ENCODE measurements at places on chromosomes 12 and 14.

DNA sequence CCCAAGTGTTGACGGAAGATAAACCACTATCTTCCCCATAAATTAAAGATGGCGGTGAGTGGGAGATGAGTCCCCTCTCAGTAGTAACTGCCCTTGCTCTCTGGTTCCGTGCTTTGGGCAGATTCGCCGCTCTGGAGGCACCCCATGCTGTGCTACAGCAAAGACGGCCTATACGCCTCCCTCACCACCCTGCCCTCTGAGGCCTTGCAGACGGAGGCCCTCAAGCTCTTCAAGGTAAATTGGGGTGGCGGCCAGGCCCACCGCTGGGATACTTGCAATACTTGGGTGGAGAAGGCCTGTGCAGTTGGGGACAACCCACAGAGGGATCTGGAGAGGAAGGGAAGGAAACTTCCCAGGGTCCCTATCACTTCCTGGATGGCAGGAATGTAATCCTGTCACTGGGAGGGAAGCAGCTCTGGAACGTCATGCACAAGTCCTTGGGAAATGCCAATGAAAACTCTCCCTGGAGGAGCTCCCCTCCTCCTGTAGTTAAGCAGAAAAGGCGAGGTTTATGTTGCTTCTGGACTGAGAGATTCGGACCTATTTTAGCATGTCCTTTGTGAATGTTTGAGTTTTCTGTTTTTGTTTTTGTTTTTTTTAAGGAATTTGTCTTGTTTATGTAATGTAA, 22.8 kb downstream of the PIGH start:
- no peak for DNase-seq

- peak; percentile 5 for DNase-seq
These were observed 382.3 kb downstream of the ALG10 start for GRCh38 chr12:34404377-34405285.

DNA sequence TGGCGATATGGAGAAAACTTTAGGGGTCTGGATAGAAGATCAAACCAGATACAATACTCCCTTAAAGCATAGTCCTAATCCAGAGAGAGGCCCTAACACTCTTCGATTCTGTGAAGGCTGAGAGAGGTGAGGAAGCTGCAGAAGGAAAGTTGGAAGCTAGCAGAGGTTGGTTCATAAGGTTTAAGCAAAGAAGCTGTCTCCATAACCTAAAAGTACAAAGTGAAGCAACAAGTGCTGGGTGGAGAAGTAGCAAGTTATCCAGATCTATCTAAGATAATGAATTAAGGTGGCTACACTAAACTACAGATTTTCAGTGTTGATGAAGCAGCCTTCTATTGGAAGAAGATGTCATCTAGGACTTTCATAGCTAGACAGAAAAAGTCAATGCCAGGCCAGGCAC, 24.6 kb upstream of the MTERF2 start:
- DNase-seq: no peak

- no peak for DNase-seq
These were observed 222.1 kb downstream of the SYT1 start for GRCh38 chr12:79086541-79087296.

DNA sequence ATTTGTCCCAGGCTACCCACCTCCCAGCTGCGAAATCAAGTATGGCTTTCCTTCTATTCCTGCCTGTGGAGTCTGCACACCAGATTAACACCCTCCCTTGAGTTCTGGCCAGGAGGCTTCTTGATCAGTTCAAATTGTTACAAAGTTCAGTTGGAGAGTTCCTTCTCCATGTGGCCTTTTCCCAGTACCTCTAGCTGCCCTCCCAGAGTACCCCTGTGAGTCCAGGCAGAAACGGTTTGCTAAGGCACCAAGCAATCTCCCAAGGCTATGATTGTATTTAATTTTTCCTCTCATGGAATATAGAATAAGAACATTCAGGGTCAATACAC, 49.7 kb upstream of the ERGIC2 start:
- no peak for DNase-seq

GRCh38 chr14:46352844-46353243, 298.7 kb downstream of the RPL10L start:
- no peak for DNase-seq

DNA sequence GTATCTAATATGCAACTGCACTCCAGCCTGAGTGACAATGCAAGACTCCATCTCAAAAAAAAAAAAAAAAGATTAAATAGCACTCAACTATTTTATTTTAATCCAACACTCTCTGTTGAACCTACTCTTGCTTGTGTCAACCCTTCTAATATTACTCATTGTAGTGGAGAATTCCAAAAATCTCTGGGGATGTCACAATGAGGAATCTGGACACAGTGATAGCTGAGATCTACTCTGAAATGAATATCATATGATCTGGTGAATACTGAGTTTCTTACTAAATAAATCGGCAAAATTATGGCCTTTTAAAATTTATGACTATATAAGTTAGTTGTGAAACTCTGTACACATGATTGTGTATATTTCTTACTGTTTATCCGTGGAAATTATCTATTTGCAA, 418.2 kb downstream of the BCAT1 start:
- no peak for DNase-seq

DNA sequence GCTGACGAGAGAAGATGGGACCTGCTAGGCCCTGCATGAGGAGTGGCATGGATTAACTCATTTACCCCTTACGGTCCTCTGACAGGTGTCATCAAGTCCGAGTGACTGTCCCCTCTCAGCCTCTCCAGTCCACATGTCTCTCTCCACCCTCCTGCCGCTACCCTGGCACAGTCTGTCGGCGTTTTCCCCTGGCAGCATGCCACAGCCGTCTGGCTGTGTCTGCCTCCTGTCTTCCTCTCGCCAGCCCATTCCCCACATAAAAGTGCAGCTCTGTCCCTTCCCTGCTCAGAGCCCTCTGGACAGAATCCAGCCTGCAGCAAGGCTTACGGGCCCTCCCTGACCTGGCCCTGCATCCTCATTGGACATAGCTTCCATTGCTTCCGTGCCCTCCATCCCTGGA, 45.6 kb downstream of the UBE3B start:
- DNase-seq: no peak

DNA sequence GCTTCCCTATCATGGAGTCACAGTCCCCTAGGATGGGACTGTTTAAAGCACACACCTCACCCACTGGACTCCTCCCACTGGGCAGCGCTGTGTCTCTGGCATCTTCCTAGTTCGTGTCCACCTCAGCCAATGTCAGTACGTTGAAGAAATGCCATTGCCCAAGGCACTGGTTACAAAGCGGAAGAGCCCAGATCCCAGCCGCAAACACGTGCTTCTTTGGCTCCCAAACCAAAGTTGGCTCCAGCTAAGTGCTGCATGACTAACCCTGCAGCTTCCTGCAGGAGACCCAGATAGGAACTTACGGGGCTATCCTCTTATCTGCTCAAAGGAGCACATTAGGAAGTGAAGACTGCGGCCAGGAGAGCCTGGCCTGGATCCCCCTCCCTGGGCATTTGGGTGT, 9.3 kb downstream of the SYNE3 start:
- peak; percentile 93 for DNase-seq

- DNase-seq: peak; percentile 52
These were observed 31.7 kb downstream of the ATP2A2 start for GRCh38 chr12:110312581-110313360.

GRCh38 chr14:60753264-60754119, 18.9 kb downstream of the MNAT1 start:
- no peak for DNase-seq

GRCh38 chr14:22767323-22767589, 768 bp downstream of the OXA1L start:
- DNase-seq: no peak

DNA sequence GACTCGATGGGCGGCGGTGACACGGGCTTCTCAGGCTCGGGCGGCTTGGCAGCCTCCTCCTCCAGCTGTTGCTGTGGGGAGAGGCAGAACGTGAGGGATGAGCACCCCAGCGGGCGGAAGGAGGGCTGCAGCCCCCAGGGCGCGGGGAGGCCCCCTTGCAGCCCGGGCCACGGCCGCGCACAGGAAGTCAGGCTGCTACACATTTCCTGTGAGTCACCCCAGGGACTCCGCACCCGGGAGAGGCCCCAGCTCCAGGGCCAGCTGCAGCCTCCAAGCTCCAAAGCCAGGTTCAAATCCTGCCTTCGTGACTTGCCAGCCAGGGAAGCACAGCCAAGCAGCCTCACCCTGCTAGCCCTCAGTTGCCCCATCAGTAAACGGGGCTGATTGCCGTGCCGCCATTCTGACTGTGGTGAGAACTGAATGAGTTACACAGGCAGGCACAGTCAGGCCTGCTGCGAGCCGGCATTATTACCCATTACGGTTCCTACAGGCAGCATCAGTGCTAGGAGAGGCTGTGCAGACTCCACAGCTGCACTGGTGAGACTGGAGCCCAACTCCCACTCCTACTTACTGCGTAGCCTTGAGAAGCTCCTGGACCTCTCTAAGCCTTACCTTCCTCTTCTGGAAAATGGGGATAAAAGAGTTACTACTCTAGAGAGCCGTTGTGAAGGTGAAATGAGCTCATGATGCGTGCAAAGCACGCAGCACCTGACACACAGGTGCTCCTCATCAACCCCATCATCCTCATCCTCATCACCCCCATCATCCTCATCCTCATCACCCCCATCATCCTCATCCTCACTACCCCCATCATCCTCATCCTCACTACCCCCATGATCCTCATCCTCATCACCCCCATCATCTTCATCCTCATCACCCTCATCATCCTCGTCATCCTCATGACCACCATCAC, 100.9 kb downstream of the NCOR2 start:
- DNase-seq: no peak

DNA sequence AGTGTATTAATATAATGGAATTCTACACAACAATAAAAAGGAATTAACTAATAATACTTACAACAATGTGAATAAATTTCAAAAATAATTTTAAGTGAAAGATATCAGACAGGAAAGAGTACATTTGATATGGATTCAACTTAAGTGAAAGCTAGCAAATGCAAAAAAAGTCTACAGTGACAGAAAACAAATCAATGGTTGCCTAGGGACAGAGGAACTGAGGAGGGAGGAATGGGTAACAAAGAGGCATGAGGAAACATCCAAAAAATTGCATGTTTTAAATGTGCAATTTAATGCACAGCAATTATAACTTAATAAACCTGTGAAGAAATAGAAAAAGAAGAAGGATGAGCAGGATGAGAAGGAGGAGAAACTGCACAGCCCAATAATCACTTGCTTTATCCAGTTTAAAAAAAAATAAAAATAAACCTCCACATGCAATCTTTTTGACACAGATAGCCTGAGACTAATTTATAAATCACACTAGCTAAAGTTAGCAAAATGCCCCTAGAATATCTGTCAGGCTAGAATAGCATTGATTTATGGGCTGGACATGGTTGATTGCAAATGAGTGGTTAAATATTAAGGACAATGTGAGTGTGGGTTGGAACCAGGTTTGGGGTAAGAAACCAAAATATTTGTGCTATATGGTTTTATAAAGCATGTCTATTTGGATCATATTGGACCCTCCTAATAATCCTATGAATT, 1089.1 kb downstream of the TRHDE start:
- DNase-seq: no peak

GRCh38 chr12:58764100-58764953, 156.0 kb downstream of the LRIG3 start:
- peak; percentile 12 for DNase-seq

DNA sequence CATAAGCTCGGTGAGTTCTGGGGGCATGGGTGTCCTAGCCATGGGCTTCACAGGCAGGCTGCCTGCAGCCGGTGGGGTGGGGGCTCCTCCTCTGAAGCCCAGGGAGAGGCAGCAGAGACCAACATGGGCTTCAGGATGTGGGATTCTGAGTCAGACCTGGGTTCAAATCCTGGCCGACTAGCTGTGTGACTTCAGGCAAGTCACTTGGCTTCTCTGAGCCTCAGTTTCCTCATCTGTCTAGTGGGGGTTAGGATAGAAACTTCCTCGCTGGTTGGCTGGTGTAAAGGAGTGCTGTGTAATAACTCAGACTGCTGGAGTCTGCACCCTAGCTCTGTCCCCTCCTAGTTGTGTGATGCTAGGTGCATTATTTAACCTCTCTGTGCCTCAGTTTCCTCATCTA, 12.2 kb downstream of the RNFT2 start:
- DNase-seq: no peak

GRCh38 chr14:100981809-100982208, 78.3 kb upstream of the RTL1 start:
- no peak for DNase-seq

GRCh38 chr14:103801459-103801858, 45.9 kb downstream of the PPP1R13B start:
- DNase-seq: peak; percentile 74

DNA sequence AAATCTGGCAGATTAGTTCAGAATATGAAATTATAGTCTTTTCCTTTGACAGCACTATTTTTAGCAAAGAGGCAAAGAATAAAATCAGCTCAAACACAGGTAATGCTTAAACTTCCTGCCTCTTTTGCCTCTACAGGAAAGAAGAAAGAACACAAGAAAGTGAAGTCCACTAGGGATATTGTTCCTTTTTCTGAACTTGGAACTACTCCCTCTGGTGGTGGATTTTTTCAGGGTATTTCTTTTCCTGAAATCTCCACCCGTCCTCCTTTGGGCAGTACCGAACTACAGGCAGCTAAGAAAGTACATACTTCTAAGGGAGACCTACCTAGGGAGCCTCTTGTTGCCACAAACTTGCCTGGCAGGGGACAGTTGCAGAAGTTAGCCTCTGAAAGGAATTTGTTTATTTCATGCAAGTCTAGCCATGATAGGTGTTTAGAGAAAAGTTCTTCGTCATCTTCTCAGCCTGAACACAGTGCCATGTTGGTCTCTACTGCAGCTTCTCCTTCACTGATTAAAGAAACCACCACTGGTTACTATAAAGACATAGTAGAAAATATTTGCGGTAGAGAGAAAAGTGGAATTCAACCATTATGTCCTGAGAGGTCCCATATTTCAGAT, 17.4 kb downstream of the TMPO start:
- DNase-seq: peak; percentile 55

- no peak for DNase-seq
These were observed 152.9 kb upstream of the RTL1 start for GRCh38 chr14:101056446-101056845.

- peak; percentile 51 for DNase-seq
These were observed 3.7 kb upstream of the DENND5B start for GRCh38 chr12:31594681-31595080.

DNA sequence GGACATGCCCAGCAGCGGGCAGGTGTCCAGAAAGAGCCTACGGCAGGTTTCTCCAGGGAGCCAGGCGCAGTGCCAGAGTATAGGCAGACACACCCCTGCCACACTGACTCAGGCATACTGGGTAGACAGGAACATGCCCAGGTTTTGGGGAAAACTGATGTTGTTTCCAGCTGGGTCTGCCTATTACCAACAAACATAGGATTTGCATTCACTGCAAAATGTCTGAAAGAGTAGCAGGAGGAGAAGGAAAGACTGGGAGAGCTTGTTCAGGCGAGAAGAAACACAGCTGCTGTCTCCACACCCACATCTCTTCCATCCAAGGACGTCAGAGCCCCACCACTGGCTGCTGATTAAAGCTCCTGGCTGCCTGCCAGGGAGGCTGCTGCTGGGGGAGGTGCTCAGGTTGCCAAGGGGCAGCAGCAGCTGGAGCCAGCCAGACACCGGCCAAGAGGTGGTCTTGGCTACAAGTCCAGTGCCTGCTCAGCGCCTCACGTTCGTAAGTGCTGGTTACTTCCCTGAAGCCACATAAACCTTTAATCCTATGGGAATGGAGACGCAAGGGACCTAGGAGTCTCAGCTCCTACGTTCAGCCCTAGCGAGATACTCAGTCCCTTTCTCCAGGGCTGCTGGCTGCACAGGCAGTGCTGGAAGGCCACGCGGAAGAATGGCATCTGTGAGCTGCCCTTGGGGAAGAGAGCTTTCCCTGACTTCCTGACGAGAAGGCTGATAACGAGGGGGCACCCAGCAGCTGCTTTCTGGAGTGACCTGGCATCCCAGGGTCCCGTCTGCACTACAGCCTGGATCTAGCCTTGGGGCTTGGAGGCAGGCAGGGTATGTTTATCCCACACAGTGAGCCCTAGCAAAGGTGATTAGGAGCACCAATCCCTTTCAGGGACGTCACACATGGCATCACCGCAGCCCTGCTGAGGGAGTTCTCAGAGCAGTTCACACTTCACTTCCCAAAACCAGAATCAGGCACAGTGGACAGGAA, 58.1 kb downstream of the PLEKHG3 start:
- DNase-seq: peak; percentile 73

Measured in GM03348 (cell line).